Brain (organoid and tissue), 16 donors: ENCODE measurements at places on chromosomes 3 and 15.
A peak's percentile ranks its signal among the peaks of the same experiment; 100 is the strongest.

DNA sequence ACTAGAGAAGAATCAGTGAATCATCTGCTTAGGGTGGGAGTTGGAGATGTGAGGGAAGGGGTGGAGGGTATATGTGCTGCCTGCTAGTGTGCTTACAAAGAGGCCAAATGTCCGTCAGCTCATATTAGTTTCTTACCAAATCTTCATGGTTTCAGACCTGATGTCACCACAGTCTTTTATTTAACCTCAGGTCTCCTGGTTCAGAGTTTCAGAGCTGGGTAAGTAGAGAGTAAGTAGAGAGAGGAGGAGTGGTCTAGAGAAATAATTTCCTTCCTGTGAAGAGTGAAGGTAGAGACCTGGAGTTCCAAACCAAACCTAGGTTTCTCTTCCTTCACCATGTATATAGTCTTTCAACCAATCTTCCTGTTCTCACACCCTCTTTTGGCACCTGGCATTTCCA, 17.5 kb upstream of the P2RY1 start:
- no peak for DNase-seq

- DNase-seq: peak; percentile 12
These were observed 30.7 kb downstream of the NBEAL2 start for GRCh38 chr3:47010111-47010712.

- DNase-seq: no peak
These were observed 258.5 kb downstream of the BBX start for GRCh38 chr3:107781253-107781652.

- no peak for DNase-seq
These were observed 3.9 kb downstream of the PLA2G4E start for GRCh38 chr15:42016971-42017370.

DNA sequence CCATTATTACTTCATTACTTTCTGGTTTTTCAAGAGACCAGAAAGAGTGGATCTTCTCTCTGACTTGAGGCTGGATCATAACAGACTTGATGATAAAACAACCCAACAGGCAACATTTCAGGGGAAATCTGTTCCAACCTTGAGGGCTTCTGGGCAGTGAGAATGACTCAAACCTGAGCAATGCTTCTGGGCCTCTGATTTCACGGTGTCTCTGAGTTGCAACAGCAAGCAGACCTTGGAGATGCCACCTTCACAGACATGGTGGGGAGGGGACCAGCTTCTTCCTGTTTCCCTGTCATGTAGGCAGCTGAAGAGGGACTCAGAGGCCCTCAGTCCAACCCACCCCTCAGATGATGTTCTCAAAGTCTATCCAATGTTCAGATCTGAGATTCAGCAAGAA, 104.0 kb downstream of the ABHD5 start:
- no peak for DNase-seq

DNA sequence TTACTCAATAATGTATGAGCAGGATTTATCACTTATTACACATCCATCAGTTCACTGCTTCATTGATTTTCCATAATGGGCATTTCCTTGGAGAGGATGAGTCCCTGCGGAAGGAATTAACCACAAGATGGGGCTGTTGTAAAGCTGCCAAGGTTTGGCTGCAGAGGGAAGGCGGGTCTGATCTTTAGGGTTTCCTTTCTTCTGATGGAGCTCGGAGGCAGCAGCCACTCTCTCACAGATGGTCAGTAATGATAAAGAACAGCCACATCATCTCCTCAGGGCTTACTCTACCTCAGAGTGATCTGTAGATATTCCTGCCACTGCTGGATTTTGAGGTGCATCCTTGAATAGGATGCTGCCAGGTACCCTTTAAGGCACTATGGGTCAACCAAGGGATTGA, 115.2 kb downstream of the USP13 start:
- peak; percentile 87 for DNase-seq

GRCh38 chr3:13706886-13707285, 158.0 kb downstream of the FBLN2 start:
- DNase-seq: no peak

- no peak for DNase-seq
These were observed 91.3 kb downstream of the PRICKLE2 start for GRCh38 chr3:64133987-64134386.

DNA sequence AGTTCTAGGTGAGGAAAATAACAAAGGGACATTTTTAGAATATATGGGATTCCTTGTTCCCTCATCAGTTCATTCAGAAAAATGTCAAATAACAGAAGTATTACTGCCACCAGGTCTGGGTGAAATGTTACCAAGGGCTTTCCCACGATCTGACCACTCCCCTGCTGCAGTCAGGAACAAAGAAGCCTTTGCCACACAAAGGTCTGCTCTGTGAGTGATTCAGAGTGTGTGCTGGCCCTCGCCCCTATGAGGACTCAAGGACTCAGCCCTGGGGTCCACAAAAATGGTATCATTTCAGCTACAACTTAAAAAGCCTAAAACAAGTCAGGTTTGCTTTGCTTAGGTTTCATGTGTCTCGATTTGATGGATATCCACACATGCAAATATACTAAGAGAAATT, 5.0 kb downstream of the MKRN3 start:
- DNase-seq: peak; percentile 49

GRCh38 chr15:25176616-25176923, 221.8 kb downstream of the SNRPN start:
- DNase-seq: no peak

DNA sequence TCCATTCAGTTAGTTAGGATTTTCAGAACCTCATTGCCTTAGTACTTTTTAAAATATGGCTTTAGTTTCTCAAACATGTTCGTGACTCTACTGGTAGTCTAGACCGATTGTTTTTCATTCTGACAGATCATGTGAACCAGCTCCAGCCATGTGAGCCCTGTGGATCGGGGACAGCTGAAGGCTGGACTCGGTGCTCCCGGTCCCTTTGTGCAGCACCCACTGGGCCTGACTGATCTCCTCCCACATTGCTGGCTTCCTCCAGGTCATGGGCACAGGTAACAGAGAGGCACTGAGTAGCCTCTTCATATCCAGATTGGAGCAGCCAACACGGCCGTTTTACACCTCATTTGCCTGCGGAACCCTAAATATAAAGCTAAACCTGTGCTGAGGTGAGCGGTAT, 30.5 kb downstream of the NIPA2 start:
- DNase-seq: no peak

GRCh38 chr15:72758182-72758581, 25.4 kb downstream of the ADPGK start:
- no peak for DNase-seq

- peak; percentile 80 for DNase-seq
These were observed 127.8 kb downstream of the HCN4 start for GRCh38 chr15:73240866-73241499.

DNA sequence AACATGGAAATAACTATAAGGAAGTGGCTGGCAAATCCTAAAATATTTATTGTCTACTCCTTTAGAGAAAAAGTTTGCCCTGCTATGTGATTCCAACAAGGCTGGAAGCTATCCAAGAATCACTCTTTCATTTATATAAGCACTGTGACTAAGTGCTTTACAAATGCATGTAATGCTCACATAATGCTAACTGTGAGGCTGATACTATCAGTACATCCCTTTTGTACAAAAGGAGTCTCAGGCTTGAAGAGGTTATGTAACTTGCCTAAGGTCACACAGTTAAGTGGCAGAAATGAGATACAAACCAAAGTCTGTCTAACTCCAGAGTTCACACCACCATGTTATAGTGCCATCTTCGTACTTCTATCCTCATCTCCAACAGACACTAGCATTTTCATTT, 17.0 kb downstream of the TOPBP1 start:
- DNase-seq: no peak

- DNase-seq: no peak
These were observed 24.9 kb upstream of the KBTBD12 start for GRCh38 chr3:127889976-127890650.

DNA sequence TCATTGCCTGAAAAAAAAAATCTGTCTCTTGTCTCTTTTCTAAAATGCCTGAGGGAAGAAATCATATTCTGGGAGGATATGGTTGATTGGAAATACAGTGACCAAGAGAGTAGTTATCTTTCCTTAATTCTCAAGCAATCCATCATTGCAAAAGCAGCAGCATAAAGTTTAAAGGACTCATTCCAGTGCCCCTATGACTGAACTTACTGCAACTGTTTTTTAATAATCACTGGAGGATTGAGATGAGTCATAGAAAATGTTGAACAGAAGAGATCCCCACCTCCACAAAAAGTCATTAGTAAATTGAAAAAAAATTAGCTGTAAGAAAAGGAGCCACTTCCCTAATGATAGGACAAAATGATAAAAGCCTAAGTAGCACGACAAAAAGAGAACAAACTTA, 121.5 kb downstream of the SLC9A9 start:
- DNase-seq: no peak

DNA sequence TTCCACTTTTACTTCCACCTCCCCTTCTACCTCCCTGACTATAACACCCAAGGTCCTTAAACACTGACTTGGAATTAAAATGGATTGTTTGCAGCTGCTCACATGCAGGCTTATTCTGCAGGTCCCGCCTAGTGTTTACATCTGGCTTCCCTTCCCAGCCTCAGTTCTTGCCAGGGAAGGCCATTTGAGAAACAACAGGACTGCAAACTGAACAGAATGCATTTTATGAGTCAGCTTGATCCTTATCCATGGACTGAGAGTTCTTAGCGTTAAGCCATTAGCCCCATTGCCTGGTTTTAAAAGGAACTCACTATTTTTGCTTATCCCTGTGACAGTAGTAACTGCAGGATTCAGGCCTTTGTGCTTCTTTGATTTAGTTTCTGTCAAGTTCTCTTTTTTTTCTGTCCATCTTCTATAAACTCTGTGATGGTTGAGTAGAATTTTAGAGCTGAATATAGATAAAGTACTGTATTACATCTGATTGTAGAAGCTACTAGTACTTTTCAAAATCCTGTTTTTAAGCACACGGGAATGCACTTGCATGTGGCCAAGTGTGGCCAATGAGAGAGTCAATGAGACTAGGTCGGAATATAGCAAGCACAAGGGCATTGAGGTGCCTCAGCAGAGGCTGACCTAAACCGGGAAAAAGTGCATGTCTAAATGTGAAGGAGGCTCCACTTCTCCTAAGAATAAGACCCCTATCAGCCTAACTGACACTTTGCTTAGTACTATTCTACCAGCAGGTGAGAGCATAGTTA, 106.4 kb downstream of the TUSC7 start:
- DNase-seq: peak; percentile 30

DNA sequence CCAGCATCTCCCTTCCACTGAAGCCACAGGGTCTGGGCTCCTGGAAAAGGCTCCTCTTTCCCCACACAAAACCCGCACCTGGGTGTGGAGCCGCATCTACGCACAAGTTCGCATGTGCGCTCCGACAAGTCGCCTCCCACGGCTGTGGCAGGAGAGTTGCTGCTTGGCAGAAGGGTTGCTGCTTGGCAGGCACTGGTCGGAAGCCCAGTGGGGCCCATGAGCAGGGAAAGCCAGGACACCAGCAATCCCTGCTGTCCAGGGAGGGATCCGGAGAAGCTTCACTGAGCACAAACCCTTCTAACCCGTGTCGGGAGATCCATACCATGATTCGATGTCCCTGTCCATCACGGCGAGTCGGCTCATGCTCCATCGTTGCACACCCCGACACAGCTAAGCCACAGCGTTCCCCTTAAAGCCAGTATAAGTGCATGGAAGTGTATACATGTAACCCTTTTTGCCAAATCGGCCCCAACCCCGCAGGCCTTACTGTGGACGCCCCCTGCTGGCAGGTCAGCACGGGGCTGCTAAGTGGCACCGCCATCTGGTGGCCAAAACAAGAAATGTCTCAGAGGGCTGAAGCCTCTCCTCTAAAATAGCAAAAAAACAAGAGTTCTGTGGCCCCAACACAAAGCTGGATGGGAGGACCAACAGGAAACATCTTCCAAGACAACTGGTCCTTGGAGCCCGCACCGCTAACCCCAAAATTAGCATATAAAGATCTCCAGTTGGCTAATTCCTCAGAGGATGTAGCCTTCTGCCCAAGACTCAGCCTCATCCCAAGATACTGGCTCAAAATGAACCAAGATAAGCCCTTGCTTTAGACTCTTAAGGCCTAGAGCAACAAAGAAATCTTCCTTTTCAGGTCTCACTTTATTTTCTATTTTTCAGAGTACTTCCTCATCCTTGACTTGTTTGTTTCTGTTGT, 8.3 kb downstream of the ANKRD63 start:
- DNase-seq: peak; percentile 84

DNA sequence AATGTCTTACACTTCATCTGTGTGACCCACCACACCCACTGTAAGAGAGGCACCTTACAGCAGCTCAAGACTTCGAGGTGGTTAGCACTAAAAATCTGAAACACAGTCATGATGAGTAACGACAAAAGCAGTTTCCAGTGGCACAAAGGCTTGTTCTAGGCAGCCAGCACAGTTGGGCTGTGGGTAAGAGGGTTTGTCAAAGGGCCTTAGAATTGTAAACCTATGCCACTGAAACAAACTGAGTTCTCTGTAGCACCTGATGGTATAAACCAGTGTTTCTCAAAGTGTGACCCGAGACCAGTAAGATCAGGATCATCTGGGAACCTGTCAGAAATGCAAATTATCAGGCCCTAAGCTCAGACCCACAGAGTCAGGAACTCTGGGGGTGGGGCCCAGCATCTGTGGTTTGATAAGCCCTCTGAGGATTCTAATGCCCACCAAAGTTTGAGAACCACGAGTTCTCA, 36.5 kb downstream of the DAPK2 start:
- no peak for DNase-seq

GRCh38 chr15:38750786-38751185, 186.2 kb upstream of the RASGRP1 start:
- DNase-seq: peak; percentile 18

DNA sequence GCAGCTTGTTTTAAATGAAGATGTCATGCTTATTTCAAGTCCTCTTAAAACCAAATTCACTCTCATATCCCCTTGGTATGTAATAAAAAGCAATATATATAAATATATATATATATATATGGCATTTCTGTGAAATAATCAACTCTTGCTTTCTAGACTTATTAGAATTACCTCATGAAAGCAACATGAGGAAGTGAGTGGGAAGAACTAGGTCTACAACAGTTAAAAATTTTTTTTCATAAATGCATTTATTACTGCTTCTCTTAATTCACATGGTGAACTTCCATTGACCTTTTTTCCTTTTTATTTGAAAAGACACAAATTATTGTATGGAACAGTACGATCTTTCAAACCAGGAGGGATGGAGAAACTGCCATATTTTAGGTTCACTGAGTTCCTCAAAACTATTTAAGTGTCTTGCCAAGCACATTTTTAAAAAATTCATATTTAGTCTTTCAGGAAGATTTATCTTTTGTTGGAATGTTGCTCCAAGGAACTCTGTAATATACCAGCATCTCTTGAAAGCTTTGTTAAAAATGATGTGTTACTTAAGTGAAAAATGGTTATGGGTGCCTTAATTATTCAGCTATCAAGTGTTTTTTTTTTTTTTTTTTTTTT, 185.2 kb downstream of the GHSR start:
- DNase-seq: no peak

DNA sequence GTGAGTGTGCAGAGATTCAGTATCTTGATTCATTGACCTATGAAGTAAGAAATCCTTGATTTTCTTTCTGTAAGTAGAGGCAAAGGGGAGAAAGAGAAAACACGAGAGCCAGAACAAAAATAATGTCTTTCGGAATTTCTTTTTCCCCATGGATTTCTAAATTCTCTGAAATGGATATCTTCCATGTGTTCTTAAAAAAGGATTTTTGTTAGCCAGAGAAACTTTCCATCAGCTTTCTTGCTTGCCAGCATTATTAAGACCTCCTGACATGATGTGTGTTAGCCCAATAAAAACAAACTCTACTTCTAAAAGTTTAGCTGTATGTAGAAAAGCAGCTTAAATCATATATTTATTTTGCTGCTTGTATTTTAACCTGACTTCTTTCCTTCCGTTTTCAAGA, 122.3 kb upstream of the AADACL2 start:
- DNase-seq: no peak
